Stimulated activated CD8-positive, alpha-beta memory T cell treated with anti-CD3 and anti-CD28 coated beads, Interleukin-12 subunit alpha, Interleukin-12 subunit beta, amount 100 ng/mL, for 1 hour (primary cell): ENCODE measurements at places on chromosomes 6 and 20.

DNA sequence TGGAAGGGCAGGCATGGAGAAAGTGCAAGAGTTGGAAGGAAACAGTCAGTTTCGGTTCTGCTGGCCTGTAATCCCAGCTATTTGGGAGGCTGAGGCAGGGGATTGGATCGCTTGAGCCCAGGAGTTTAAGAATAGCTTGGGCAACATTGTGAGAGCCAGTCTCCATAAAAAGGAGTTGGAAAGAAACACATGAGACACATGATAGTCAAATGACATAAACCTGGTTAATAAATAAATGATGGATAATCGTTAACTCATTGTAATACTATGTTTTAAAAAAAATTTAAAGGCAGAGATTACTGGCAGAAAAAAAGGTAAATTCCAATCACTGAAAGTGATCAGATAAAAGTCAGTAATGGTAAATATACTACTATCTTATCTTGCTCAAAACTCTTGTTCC is 37.2 kb upstream of the PHACTR1 start:
- DNase-seq = no peak

GRCh38 chr6:81832304-81832703 is 79.8 kb upstream of the TENT5A start:
- no peak for DNase-seq

DNA sequence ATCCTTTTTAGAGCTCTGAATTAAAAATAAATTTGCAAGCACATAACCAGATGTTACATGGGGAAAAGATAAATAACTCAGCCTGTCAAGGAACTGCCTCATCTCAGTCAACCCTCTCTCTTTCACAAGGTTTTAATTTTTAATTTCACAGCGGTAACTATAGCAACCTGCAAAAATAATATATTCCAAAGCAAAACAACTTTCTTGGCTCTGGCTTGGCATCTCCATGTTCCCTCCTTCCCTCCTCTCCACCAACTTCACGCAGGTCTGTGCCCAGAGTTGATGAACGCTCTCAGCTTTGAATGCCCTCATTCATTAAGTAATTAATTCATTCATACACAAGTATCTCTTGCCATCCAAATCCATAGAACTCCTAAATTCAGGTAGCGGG is 32.5 kb upstream of the SIRPA start:
- no peak for DNase-seq

DNA sequence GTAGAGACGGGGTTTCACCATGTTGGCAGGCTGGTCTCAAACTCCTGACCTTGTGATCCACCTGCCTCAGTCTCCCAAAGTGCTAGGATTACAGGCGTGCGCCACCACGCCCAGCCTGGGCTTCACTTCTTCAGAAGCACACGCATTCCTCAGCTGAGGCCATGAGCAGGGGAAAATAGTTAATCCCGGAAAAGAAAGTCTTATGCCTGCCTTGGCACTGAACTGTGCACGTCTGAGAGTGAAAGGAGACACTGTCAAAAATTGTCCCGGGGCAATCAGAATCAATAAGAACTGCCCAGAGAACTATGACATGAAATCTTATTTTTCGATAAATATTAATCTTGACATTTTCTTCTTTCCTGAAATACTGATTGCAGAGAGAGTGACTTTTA is 2.8 kb downstream of the BTN2A2 start:
- DNase-seq = no peak

DNA sequence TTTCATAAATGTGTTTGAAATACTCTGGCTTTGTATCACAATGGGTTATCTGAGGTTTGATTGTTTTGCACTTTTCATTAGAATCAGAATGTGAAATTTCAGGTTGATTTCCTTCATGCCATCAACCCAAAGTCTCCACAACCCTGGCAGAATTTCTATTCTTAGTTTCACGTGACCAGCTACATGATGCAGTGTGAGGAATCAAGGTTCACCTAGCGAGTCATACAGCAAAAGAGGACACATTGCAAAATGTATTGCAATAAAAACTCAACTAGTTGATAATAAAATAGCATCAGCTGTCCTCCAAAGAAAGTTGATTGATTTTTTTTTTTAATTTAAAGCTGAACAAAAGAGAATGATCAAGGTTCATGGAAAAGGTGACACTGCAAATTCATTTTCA is 2.2 kb downstream of the HAO1 start:
- no peak for DNase-seq

DNA sequence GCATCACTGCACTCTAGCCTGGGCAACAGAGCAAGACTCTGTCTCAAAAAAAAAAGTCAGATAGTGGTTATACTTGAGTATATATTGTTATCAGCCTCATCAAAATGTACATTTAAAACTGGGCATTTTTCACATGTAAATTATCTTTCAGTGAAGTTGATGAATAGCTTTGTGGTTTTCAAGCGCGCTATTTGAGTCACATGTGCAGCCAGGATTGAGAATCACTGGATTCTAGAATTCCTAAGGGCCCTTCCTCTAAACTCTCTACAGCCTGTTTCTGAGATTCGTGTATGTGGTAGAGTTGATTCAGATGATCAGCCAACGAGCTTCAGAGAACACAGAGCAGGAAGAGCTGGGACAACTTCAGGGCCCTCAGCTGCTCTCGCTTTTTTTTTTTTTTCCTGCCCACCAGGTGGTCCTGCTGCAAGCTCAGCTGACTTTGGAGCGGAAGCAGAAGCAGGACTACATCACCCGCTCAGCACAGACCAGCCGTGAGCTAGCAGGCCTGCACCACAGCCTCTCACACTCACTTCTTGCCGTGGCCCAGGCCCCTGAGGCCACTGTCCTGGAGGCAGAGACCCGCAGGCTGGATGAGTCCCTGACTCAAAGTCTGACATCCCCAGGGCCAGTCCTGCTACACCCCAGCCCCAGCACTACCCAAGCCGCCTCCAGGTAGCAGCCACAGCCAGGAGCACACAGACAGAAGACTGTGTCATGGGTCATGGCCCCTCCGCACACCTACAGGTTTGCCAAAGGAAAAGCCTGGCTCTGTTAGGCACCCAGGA is 18.3 kb downstream of the C20orf173 start:
- DNase-seq = no peak

GRCh38 chr20:3328501-3328900 is 79.0 kb downstream of the DNAAF9 start:
- DNase-seq = no peak

DNA sequence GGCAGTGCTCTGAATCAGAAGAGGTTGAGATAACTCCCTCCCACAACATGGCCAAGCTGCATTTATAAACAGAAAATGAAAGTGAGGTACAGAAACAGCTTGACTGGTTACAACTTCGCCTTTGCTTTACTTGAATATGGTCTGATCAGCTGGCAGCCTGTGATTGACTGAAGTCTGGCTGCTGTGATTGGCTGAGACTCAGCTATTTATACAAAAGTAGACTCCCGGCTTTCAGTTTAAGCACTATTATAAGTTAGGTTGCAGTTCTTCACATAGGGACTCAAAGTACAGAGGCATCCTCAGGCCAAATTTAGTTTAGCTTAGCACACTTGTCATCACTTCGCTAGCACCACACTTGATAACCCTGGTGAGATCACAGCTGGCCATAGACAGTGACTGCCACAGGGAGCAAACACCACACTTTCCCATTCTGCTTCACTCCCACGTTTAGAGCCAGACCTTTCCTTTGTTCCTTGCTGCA is 362.6 kb downstream of the EPM2A start:
- DNase-seq = no peak

- DNase-seq = no peak
Measured at GRCh38 chr6:18329776-18330175, 57.4 kb upstream of the RNF144B start.

DNA sequence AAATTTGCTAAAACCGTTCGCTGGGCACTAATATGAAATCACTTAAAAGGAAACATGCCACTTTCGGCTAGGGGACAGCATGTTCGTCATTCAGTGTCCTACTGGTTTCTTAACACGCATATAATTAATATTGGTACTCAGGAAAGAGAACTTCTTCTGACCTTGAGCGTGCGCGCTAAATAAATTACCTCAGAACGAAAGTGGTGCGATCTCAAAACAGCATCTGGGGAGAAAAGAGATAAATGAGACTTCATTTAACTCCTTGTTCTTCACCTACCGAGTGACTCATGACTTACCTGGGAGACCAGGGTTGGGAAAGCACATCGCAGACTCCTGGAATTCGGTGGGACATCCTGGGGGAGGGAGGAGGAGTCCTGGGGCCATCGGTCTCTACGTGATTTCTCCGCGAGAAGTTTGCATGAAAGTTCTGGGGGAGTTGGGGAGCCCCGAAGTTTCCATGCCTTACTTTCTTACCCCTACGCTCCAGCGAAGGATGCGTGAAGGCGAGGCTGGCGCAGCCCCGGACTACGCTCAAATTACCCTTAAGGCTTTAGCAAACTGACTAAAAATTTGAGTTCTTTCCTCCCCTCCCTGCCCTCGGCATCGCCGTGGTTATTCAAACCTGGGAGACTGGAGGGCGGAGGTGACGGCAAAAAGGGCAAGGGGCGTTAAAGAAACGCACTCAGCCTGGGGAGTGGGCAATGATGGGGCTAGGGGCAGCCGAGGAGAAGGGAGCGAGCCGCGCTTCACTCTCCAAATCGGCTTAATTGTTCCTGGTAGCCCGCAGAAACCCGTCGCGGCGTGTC is 1.1 kb upstream of the BEND6 start:
- no peak for DNase-seq

GRCh38 chr6:140559458-140559857 is 1185.0 kb upstream of the CITED2 start:
- DNase-seq = no peak

- DNase-seq = no peak
Measured at GRCh38 chr6:70375166-70375565, 38.1 kb upstream of the FAM135A start.

DNA sequence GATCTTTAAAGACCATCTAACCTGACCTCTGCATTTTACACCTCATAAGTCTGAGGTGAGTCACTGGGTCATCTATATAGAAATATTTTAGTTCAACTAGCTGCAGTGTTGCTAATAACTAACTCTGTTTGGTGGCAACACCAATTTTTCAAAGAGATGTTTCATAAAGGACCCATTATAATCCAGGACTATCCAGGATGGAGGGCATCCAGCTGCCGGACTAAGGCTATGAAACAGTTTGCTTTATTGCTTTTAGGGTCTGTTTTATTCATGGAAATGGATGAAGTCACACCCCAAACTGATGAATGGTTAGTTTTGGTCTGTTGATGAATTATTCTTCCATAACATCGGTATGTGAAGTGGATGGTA is 204.2 kb upstream of the GMDS start:
- no peak for DNase-seq
